Activated naive CD4-positive, alpha-beta T cell treated with anti-CD3 and anti-CD28 coated beads, Interleukin-2, amount 50 U/mL, for 72 hours (primary cell): ENCODE measurements at places on chromosomes 11 and 22.

DNA sequence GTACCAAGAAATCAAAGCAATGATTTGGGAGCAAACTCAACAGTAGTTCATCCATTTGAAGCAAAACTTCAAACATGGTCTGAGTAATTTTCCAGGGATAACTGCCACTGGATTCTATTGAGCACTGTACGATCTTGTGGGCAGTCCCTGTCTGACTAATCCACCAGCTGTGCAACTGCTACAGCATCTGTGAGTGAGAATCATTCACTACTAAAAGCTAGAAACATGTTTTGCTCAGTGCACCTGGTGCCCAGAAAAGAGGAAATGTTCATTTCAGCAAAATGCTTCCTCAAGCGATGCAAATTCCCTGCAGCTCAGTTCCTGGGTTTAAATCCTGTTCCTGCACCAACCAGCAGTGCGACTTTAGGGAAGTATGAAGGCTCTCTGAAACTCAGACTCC lies 1077.9 kb downstream of the DLG2 start:
- no peak for DNase-seq

- no peak for DNase-seq
These were observed 42.5 kb downstream of the C11orf58 start for GRCh38 chr11:16780698-16781550.

DNA sequence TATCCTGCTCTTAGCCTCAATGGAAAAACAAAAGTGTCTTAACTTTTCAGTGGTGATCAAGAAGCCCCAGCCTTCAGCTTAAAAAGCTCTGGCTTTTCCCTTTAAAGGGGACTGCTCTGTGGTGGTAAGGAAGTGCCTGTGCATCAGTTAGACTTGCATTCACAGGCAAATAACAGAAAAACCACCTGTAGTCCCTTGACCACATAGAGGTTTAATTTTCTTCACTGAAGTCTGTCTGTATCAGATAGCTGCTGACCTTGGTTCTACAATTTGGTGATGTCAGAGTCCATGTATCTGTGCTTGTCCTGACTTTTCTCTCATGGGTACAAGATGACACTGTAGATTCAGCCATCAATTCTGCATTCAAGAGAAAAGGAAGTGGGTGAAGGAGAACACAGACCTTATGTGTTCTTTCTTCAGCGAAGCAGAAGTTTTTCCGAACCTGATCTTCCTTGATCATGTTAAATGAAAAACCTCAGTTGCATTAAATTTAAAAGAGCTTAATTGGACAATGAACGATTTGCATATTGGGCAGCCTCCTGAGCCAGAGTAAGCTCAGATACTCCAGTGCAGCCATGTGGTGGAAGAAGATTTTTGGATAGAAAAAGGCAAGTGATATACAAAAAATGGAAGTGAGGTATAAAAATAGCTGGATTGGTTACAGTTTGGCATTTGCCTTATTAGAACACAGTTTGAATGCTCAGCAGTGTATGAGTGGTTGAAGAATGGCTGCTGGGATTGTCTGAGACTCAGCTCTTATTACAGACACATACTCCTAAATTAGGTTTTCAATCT lies 43.2 kb upstream of the RDX start:
- no peak for DNase-seq

DNA sequence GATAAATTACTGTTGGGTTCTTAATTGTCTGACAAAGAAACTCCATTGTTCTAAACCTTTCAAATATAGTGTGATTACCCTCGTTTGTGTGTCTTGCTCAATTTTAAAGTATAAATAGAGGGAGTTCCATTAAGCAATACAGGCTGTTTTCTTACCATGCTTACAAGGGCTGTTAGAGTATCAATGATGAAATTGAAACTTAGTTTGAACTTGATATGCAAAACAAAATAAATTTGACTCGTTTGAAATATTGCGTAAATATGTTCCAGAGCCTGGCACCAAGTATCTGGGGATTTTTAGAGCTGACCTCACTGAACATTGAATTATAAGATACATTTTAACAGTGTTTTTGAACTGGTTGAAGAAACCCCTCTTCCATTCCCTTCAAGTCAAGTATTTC lies 31.7 kb downstream of the TEAD1 start:
- DNase-seq, result no peak

DNA sequence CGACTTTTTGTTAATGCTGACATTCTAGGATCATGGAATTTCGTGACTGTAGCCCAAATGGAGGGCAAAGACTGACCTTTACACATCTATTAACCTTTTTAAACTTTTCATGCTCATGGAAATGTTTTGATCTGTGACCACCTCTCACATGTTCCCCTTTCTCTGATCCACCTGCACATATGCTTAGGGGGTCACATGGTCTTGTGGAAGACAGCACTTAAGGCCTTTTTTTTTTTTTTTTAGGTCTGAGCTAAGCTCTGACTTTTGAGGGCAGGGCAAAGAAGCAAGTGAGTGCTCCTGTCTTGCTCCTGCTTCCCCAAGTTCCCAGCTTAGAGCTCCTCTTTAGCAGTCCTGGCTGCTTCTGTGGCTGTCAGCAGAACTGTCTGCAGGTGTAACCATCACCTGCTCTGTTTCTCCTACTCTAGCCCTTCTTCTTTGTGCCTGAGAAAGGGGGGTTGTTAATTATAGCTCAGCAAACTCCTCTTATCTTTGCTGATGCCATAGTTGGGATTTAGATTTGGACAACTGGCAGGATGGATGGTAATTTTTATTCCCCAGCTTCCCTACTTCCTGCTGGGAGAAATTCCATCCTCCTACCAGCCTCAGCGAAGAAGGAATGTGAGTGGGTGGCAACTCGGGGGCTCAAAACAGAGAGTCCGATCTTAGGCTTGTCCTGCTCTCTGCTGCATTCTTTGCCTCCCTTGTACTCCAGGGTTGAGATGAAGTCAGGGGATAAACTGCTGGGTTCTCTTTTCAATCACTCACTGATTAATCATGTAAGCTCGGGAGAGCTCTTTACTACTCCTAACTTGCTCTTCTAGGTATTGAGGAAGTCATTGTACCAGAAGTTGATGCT lies 64.4 kb downstream of the GRAMD1B start:
- no peak for DNase-seq

- DNase-seq, result no peak
These were observed 90.3 kb downstream of the KCNQ1 start for GRCh38 chr11:2534957-2535672.

- no peak for DNase-seq
These were observed 9.5 kb upstream of the GGA1 start for GRCh38 chr22:37599153-37599552.

DNA sequence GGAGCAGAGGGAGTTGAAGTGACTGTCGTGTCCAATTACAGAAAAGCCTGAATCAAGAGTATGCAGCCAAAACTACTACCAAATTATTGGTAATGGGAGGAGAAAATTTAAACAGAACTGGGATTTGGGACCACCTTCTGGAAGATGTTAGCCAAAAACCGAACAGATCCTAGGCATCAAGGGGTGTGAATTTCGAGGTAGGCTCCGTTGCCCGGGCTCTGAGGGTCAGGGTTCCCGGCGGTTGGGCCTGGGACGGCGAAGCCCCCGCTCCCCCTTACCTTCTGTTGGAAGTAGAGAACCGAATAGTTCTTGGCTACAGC lies 313 bp downstream of the PRCP start:
- DNase-seq, result no peak

- DNase-seq, result no peak
These were observed 47.8 kb upstream of the ALX4 start for GRCh38 chr11:44357711-44358110.
